Stimulated activated CD4-positive, alpha-beta T cell treated with anti-CD3 and anti-CD28 coated beads, TNF-alpha, amount 100 ng/mL, for 24 hours (primary cell): ENCODE measurements at places on chromosomes 2 and 18.

- DNase-seq: no peak
Measured at GRCh38 chr18:67540559-67540958, 24.0 kb upstream of the DSEL start.

GRCh38 chr2:54461261-54461660 lies 5.1 kb downstream of the SPTBN1 start:
- no peak for DNase-seq

GRCh38 chr2:85154048-85154753 lies 21.0 kb downstream of the TCF7L1 start:
- DNase-seq: no peak

- peak; percentile 43 for DNase-seq
Measured at GRCh38 chr2:60899230-60899891, 18.0 kb downstream of the REL start.

DNA sequence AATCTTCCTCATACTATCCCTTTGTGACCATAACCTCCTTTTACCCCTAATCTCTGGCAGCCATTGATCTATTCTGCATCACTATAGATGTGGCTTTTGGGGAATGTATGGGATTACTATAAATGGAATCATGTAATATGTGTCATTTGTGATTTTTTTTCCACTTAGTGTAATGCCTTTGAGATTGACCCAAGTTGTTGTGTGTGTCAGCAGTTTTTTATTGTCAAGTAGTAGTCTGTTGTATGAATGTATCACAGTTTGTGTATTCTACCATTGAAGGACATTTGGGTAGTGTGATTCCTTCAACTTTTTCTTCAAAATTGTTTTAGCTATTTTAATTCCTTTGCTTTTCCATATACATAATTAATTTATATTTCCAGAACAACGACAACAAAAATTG lies 18.6 kb downstream of the VRK2 start:
- no peak for DNase-seq

GRCh38 chr2:156803243-156803642 lies 367.1 kb downstream of the GPD2 start:
- no peak for DNase-seq

GRCh38 chr2:102708847-102709559 lies 52.8 kb upstream of the TMEM182 start:
- DNase-seq: no peak

DNA sequence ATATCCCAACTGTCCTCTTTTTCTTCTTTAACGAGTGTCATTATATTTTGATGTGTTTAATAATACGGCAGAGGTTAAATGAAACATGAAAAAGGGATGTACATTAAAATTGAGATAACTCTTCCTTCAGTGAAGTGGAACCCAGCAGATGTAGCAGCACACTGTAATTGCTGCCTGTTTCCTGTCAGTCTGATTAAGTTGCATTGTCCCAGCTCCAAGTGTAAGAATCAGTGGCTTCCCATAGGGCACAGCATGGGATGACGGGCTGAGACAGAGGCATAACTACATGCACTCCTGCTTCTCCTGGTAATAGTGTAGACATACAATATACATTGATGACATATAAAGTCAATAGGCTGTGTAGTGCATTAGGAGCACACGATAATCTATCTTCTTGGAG lies 175.8 kb upstream of the TCF4 start:
- DNase-seq: no peak

DNA sequence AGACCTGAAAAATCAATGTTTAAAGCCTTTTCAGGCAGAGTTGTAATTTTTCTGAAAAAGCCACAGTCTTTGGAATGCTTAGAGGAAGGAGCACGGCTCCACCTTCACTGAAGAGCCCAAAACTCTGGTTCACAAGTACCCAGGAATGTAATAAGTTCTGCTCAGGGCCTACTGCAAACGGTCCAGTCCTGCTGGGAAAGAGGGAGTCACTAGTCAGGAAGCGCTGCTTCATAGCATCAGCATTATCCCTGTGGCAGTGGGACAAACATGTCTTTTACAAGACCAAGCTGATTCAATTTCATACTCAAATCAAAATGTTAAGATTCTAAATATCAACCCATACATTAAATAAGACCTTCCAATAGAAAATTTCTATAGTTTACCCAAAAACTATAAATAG lies 152.9 kb upstream of the PGAP1 start:
- DNase-seq: no peak

DNA sequence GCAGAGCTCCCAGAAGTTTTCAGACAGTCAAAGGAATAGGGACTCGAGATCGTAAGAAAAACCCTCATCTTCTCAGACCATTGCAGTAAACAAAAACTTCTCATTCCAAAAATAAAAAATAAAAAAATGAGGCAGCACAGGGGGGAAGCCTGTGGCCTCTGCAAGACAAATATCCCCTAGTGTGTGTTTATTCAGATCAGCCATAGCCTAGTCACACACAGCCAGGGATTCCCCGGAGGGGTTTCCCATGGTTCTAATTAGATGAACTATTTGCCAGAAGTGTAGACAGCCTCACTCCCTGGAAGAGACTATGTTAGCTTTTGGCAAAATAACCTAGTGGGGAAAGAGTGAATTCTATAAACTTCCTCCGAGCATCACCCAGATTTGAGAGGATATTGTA lies 122.9 kb upstream of the KLF7 start:
- DNase-seq: no peak

DNA sequence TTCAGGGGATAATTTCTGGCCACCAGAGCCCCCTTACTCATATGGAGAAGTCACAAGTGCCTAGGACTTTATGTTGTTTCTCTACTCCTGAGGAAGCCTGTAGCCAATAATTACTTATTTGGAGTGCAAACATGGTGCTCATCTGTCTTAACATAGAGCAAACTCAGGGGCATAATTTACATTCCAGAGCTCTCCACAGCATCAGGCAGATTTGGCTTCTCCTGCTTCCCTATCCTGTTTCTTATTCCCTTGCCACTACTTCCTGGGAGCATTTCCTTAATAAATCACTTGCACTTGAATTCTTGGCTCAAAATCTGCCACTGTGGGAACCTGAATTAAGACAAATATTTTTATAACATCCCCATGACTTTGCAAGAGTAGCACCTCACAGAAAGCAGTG lies 960.9 kb downstream of the SOCS6 start:
- DNase-seq: no peak

DNA sequence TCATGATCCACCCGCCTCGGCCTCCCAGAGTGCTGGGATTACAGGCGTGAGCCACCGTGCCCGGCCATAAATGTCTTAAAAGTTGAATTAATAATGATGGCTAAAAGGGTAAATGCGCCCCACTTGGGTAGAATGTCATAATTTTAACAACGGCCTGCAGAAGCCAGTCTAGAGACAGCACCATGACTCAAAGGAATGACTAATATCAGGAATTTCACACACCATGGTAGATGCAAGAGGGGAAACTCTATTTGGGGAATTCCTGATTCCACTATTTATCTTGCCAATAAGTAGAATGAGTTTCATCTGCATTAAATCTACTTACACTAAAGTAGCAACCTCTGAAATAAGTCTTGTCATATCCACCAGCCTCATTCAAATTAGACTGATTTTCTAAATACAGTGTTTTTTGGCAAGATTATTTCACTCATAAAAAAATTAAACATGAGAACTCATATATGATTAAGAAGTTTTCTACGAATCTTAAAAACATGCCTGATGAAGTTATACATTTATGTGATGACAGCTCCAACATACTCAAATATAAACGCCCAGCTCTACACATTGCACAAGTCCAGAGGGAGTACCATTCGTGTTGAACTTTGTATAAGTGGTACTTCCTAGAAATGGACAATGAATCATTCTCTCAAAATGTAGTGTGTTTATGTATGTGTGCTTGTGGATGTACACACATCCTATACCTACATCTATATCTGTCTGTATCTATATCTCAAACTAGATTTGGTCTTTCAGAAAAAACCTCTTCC lies 309.7 kb downstream of the IRS1 start:
- no peak for DNase-seq

DNA sequence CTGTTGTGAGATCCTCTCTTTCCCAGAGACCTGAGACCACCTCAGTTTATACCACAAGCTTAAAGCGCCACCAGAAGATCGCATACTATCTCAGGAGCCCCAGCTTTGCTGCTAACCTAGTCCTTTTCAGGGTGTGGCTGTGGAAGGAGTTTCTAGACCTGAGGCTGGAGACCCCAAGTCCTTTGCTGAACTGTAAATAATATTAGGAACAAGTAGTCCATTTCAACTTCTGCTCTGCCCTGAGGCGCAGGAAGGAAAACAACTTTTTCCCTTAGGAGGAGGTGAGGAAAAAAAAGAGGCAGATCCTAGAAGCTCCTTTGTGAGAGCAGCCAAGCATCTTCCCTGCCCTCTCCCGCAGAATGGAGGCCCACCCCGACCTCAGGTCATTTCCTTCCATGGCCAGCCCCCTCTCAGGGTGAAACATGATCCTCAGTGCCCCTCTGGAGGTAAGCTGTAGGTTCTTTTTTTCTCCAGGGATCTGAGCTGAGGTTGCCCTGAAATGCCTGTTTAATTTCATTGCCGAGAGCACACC lies 122.8 kb upstream of the LGALSL start:
- no peak for DNase-seq

- DNase-seq: no peak
Measured at GRCh38 chr2:128775914-128776285, 457.2 kb upstream of the HS6ST1 start.

GRCh38 chr18:8661754-8662559 lies 43.4 kb upstream of the MTCL1 start:
- DNase-seq: no peak

- no peak for DNase-seq
Measured at GRCh38 chr18:11808001-11808855, 43.0 kb upstream of the CHMP1B start.

GRCh38 chr2:226837334-226837733 lies 1.5 kb downstream of the RHBDD1 start:
- DNase-seq: no peak

GRCh38 chr2:196360650-196361049 lies 189.3 kb upstream of the STK17B start:
- no peak for DNase-seq

GRCh38 chr18:70418546-70419311 lies 129.9 kb downstream of the SOCS6 start:
- DNase-seq: no peak

- no peak for DNase-seq
Measured at GRCh38 chr2:199325881-199326280, 131.9 kb downstream of the SATB2 start.

DNA sequence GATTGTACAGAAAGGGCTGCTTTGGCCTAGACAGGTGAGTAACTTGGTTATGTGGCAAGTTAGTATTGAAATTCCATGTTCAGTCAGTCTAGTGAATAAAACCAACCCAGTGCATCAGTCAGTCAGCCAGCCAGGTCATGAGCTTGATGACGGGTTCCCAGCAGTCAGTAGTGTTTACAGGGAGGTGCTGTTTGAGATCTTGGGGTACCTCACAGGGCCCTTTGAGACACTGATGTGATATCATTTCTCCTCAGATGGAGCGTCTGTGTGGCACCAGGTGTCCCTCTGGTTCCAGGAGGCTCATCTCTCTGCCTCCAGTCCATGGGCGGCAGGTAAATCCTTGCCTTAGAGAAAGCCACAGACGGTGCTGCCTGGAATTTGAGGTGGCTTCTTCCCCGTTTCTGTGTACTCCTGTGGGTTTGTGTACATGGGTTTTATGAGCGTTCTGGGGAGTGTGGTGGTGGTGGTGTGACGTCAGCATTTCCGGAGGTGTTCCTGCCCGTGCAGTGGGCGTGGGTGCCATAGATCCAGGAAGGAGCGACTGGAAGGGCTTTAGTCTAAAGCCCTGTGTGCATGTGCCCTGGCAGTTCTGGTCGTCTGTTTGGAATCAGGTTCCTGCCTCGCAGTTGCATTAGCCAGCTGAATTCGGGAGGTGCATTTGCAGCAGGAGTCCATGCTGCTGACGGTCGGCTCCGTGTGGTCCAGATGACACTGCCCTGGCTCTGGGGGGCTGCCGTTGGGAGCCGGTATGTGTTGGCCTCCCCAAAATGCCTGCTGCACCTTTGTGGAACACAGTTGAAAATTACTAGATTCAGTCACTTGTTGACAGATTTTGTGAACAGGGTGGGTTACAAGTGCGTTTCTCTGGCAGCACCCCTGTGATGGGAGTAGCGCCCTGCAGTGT lies 2.1 kb downstream of the CTDP1 start:
- DNase-seq: peak; percentile 25

- DNase-seq: no peak
Measured at GRCh38 chr2:191287820-191288219, 42.6 kb downstream of the MYO1B start.

GRCh38 chr2:148122788-148123187 lies 101.9 kb downstream of the MBD5 start:
- no peak for DNase-seq

DNA sequence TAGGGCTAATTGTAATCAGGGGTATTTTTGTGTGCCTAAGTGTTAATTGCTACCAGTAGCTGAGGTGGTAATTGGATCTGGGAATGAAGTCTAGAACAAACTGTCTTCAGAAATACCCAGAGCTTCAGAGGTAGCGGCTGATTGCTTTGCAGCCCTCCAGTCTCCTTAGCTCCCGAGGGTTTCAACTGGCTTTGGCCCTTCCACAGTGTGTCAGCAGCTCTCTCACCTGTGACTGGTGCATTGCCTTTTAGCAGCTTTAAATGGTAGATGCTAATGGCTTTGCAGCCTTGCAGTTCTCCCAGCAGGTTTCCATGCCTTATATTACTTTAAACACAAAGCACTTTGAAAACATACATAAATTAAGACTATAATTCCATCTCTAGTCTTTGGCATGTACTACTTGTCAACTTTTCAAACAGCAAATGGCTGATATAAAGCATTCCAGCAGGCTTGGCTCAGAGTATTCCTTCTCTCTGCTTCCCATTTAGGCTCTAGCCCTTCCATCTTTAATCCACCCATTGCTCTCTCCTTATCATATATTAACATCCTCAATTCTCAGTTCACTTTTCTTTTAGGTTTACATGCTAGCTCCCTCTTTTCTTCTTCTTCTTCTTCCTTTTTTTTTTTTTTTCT lies 156.4 kb upstream of the GALNT13 start:
- no peak for DNase-seq

- DNase-seq: no peak
Measured at GRCh38 chr2:178628605-178629004, 148.3 kb downstream of the PLEKHA3 start.

DNA sequence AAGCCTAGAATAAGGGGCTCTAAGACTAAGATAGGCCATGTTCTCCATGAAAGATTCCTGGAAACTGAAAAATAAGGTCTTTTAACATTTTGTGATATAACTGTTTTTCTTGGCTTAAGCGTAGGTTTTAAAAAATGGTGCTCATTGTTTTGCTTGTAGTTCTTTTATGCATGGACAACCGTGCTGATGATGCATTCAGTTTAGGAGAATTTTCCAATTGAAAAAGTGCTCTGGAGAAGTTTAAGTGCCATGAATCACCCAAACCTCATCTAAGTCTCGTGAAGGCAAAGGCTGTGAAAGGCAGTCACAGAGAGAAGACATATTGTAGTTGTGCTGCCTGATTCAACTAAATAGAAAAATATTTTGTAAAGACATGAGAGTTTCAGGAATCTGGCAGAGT lies 111.8 kb upstream of the GAREM1 start:
- DNase-seq: no peak
